Naive thymus-derived CD4-positive, alpha-beta T cell (primary cell): ENCODE measurements at places on chromosomes 7 and 10. TPM values are rescaled to one million over a fixed set of nuclear protein-coding genes. Genes with fewer than 3 reads are reported as not detected.

The CYP2C19 gene
- total RNA-seq: not detected

The CYP17A1 gene
- total RNA-seq: not detected

The CHAT gene
- total RNA-seq: not detected in 2 replicates

The LRRD1 gene
- not detected for total RNA-seq

The BUD31 gene
- 134 TPM for total RNA-seq

The BZW2 gene
- 30.5 TPM for total RNA-seq

DNA sequence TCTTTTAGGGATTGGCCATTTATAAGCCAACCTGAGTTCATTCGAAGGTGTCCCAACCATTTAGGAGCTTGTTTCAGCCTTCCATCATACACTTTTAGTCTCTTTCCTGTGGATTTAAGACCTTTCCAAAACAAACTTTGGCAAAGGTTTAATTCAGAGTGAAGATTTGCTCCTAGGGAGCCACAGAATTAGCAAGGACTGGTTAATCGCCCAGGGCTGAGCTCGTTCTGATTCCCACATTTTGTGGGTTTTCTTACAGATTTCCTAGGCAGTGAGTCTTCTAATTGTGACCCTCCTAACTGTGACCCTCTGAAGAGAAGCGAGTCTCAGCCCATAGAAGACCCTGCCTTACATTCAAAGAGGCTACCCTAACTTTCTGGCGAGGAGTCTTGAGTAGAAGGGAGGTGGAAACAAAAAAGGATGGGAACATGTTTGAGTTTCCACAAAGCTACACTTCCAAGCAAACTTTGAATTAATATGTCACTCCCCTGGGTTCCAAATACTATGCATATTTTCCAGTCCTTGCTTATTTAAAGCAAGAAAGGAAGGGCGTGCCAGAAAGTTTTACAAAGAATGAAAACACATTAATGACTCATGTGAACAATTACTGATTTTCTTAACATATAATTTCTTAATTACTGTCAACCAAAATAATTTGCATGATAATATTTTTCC is 118.3 kb downstream of the ARID5B start:
- H3K36me3 ChIP-seq: no peaks in the 10 kb centered on the region
- H3K4me1 ChIP-seq: no peaks in the 10 kb centered on the region
- no peak for DNase-seq
- H3K27me3 ChIP-seq: no peaks in the 10 kb centered on the region

DNA sequence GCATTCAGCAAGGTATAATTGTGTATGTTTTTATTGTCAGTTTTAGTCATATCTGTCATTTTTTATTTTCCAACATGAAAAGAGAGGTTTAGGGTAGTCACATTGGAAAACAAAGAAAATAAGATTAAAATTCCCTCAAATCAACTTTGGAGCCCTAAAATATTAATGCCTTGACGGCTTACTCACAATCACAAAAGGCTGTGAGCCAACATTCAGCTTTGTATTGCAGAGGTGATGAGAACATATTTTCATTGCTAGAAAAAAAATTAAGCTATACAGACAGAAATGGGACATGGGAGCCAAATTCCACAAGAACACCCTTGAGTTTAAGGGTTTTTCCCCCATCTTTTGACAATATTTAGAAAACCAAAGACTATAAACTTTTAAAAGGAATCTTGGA is 30.2 kb downstream of the CALD1 start:
- no peaks in the 10 kb centered on the region for H3K4me1 ChIP-seq
- no peak overlapping the region for H3K4me3 ChIP-seq
- no peak for DNase-seq

GRCh38 chr7:69781412-69781846 is 183.2 kb downstream of the AUTS2 start:
- H3K27ac ChIP-seq: no peak overlapping the region
- no peaks in the 10 kb centered on the region for H3K4me1 ChIP-seq
- H3K4me3 ChIP-seq: no peak overlapping the region
- no peaks in the 10 kb centered on the region for H3K27me3 ChIP-seq

DNA sequence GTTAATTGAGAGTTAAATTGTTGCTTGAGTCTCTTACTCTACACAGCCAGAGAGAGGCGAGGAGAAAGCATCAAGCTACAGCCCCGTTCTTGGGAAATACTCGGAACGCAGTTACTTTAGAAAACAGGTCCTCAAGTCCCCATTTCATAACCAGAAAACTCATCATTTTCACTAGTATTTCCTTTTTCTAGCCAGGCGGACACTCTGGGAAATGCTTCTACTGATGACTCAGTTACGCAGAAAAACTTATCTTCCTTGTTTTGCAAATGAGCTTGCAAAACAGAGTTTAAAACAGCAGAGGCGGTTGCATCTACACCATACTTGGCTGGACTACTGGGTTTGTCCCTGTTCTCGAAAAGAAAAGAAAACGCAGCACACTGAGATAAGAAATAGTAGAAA is 111.4 kb upstream of the FGFR2 start:
- H3K4me1 ChIP-seq: no peaks in the 10 kb centered on the region
- no peak for DNase-seq
- H3K36me3 ChIP-seq: no peaks in the 10 kb centered on the region
- no peak overlapping the region for H3K27ac ChIP-seq
- no peaks in the 10 kb centered on the region for H3K27me3 ChIP-seq
- no peak overlapping the region for H3K4me3 ChIP-seq
